Gastrocnemius medialis (tissue), 4 donors: ENCODE measurements at places on chromosomes 1 and 21. TPM values are rescaled to one million over a fixed set of nuclear protein-coding genes. Genes with fewer than 3 reads are reported as not detected.

DNA sequence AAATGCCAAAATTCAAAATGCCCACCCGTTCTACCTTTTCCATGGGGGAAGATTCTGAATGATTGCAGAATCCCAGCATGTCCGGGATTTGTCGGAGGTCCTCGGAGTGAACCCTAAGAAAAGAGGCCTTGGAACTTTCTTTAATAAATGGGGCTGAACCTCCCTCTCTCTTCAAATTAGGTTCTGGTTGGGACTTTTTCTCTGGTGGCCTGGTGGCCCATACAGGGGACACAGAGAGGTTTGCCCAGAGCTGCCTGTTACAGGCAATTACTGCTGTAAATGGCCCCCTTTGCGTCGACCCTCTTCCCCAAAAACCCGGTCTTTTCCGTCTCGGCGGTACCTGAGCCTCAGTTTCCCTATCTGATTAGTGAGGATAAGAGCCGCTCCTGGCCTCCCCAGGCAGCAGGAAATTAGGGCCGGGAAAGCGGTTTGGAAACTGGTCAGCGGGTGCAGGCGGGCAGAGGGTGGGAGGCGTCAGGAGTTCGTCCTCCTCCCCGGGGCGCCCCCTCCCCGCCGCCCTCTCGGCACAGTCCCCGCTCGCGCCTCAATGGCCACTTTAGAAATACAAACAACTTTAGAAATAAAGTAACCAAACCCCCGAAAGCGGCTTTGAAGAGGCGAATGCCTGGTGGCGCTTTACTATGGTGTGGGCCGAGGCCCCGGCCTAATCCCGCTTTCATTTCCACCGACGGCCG lies 15.6 kb downstream of the PAX7 start:
- no peaks in the 10 kb centered on the region for H3K36me3 ChIP-seq
- no peak overlapping the region for H3K27ac ChIP-seq
- DNase-seq: no peak
- peaks cover 8% of the 10 kb centered on the region for H3K4me1 ChIP-seq

- H3K4me3 ChIP-seq: no peak overlapping the region
- H3K4me1 ChIP-seq: no peaks in the 10 kb centered on the region
- H3K36me3 ChIP-seq: no peaks in the 10 kb centered on the region
- peaks cover 39% of the 10 kb centered on the region for H3K27me3 ChIP-seq
Observed at GRCh38 chr1:2635361-2636010, 2.7 kb upstream of the MMEL1 start.

Gene RNU1-2
- total RNA-seq: not detected

Gene AMIGO1
- total RNA-seq: 13.6 TPM

Gene KCNK2
- 0.68 TPM for total RNA-seq

Gene KRTAP11-1
- total RNA-seq: not detected

GRCh38 chr1:102941366-102941947 lies 166.9 kb downstream of the COL11A1 start:
- no peaks in the 10 kb centered on the region for H3K4me1 ChIP-seq
- H3K27ac ChIP-seq: no peak overlapping the region
- H3K27me3 ChIP-seq: no peaks in the 10 kb centered on the region
- no peak for DNase-seq
- H3K36me3 ChIP-seq: no peaks in the 10 kb centered on the region
- no peak overlapping the region for H3K4me3 ChIP-seq

DNA sequence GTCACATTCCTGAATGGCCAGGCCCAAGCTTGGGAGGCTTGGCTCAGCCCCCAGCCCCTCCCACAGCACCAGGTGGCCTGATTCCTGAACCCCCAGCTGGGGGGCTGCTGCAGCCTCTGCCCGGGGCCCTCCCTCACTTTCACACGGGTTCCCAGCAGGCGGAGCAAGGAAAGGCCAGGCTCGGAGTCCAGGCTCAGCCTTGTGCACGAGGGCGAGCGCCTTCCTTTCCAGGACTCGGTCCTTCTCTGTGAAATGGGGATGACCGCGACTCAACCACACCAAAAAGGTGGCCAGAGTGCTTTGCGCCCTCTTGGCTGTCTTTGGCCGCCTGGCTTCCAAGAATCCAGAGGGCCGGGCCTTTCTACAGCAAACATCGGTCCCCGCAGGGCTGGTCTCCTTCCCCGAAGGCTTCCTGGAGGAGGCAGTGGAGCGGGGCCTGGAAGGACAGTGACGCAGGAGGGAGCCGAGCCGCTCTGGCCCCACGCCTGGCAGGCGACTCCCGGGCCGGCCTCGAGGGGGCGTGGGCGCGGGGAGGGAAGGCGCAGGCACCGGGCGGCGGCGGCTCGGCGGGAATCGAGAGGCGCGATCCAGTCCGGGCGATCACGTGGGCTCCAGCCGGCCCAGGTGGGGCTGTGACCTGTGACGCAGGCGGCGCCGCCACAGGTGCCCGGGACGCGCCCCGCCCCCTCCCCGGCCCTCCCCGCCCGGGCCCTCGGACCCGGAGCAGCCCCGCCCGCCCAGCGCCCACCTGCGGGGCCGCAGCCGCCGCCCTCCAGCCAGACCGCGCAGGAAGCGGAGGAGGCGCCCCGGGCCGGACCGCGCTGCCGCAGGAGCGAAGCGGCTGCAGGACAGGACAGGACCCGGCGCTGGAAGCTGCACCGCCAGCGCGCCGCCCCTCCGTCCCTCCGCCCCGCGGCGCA lies at the start of gene ARHGEF16:
Gene ARHGEF16, plus strand, starts transcription at position 775 of the 920 bp plus-strand sequence. CDS start 8,420 bp downstream, outside the sequence.
- peaks cover 2% of the 10 kb centered on the region for H3K27me3 ChIP-seq
- peaks cover 19% of the 10 kb centered on the region for H3K4me1 ChIP-seq
- DNase-seq: peak; percentile 60
- no peaks in the 10 kb centered on the region for H3K36me3 ChIP-seq
- peak within 1 kb of the TSS; percentile 57 for H3K4me3 ChIP-seq

DNA sequence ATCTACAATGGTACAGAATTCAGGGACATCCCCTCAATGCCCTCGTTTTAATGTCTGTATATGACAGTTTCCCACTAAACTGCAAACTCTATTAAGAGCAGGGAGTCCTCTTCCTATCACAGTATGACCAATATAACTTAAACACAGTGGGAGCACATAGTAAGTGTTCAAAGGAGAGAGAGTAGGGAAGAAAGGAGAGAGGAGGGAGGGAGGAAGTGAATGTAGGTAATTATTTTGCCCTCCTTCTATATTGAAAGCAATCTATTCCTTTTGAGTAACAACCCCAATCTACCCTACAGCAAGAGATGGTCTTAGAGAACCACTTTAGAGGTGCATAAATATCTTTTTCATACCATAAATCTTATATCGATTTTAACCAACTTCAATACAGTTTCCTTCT lies 121.4 kb downstream of the MRPL39 start:
- no peak overlapping the region for H3K4me3 ChIP-seq
- H3K27me3 ChIP-seq: no peaks in the 10 kb centered on the region
- no peak overlapping the region for H3K27ac ChIP-seq
- H3K36me3 ChIP-seq: no peaks in the 10 kb centered on the region

Gene COA6
- 55.9 TPM for total RNA-seq

GRCh38 chr1:38929476-38929875 lies 12.2 kb downstream of the RHBDL2 start:
- no peaks in the 10 kb centered on the region for H3K27me3 ChIP-seq
- H3K4me3 ChIP-seq: no peak overlapping the region
- no peaks in the 10 kb centered on the region for H3K36me3 ChIP-seq
- no peak for DNase-seq
- H3K27ac ChIP-seq: peak overlapping the region; percentile 7
- no peaks in the 10 kb centered on the region for H3K4me1 ChIP-seq

Gene KCNQ4
- total RNA-seq: 3.3 TPM

Gene ATP1A4
- total RNA-seq: 0.07 TPM

Gene MTX1
- 14.4 TPM for total RNA-seq

GRCh38 chr1:95308276-95309030 lies 74.4 kb downstream of the RWDD3 start:
- no peaks in the 10 kb centered on the region for H3K27me3 ChIP-seq
- no peaks in the 10 kb centered on the region for H3K36me3 ChIP-seq
- no peak for DNase-seq
- H3K4me1 ChIP-seq: no peaks in the 10 kb centered on the region
- H3K27ac ChIP-seq: no peak overlapping the region

Gene HTR6
- not detected for total RNA-seq

GRCh38 chr1:47180603-47181094 lies 9.2 kb downstream of the PDZK1IP1 start:
- DNase-seq: no peak
- no peaks in the 10 kb centered on the region for H3K36me3 ChIP-seq
- H3K4me3 ChIP-seq: no peak overlapping the region
- H3K4me1 ChIP-seq: peaks cover 13% of the 10 kb centered on the region

DNA sequence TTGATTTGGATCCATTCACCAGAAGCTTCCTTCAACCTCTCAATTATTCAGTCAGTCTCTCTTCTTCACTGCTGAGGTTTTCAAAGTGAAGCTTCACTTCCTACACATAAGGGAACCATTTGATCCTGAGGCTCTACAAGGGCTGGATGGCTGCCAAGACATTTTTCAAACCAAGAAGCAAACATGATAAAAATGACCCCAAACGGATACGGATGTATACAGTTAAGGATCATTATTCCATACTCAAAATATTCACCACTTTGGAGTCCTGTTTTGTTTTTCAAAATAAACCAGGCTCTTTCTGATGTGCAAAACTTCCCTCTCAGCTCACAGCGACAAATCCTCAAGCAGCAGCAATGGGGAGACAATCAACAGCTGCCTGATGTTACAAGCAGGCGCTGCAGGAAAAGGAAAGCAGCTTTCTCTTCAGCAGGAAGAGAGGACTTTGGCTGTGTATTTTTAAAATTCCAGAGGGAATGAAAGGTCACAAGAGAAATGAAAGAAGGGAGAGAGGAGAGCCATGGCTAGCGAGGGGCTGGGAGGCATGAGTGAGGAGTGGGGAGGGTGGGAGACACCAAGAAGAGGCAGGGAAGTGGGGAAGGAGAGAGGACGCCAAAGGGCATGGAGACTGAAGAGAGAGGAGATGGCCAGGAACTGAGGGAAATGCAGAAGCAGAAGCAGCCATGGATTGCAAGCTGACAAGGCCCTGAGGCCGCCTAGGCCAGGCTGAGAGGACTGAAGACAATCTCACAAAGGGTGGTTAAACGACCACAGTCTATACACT lies 145.4 kb downstream of the SLC45A1 start:
- peak; percentile 32 for DNase-seq
- H3K27me3 ChIP-seq: no peaks in the 10 kb centered on the region
- peaks cover 46% of the 10 kb centered on the region for H3K4me1 ChIP-seq

Gene SLFNL1
- total RNA-seq: 1.1 TPM

- DNase-seq: no peak
- no peak overlapping the region for H3K27ac ChIP-seq
- H3K36me3 ChIP-seq: no peaks in the 10 kb centered on the region
- H3K27me3 ChIP-seq: no peaks in the 10 kb centered on the region
- no peak overlapping the region for H3K4me3 ChIP-seq
- no peaks in the 10 kb centered on the region for H3K4me1 ChIP-seq
Observed at GRCh38 chr1:195082183-195082582, 1526.1 kb downstream of the KCNT2 start.

- H3K27ac ChIP-seq: peak overlapping the region; percentile 91
- H3K36me3 ChIP-seq: no peaks in the 10 kb centered on the region
- H3K4me3 ChIP-seq: peak overlapping the region; percentile 92
- H3K4me1 ChIP-seq: peaks cover 8% of the 10 kb centered on the region
- DNase-seq: no peak
Observed at GRCh38 chr1:23020706-23021405, 1.6 kb downstream of the KDM1A start.

- H3K27me3 ChIP-seq: no peaks in the 10 kb centered on the region
- no peak overlapping the region for H3K4me3 ChIP-seq
- peak overlapping the region; percentile 82 for H3K27ac ChIP-seq
- no peaks in the 10 kb centered on the region for H3K36me3 ChIP-seq
Observed at GRCh38 chr1:184368354-184368753, 18.5 kb upstream of the C1orf21 start.

Gene TNFSF4
- total RNA-seq: 0.23 TPM

Gene TM2D1
- 56.8 TPM for total RNA-seq

Gene CHD1L
- 9.0 TPM for total RNA-seq

Gene C1orf226
- 0.36 TPM for total RNA-seq

Gene HCRTR1
- not detected for total RNA-seq

Gene C8B
- total RNA-seq: 1.5 TPM

GRCh38 chr1:234961456-234962339 lies 166.9 kb downstream of the TOMM20 start:
- H3K27me3 ChIP-seq: no peaks in the 10 kb centered on the region
- H3K36me3 ChIP-seq: no peaks in the 10 kb centered on the region
- H3K4me1 ChIP-seq: peaks cover 59% of the 10 kb centered on the region
- DNase-seq: no peak
